ENCODE measurements at places on chromosomes 1 and 21.
A peak's percentile ranks its signal among the peaks of the same experiment; 100 is the strongest.

GRCh38 chr1:93813076-93813475 lies 65.9 kb downstream of the DNTTIP2 start:
- no peak for DNase-seq

DNA sequence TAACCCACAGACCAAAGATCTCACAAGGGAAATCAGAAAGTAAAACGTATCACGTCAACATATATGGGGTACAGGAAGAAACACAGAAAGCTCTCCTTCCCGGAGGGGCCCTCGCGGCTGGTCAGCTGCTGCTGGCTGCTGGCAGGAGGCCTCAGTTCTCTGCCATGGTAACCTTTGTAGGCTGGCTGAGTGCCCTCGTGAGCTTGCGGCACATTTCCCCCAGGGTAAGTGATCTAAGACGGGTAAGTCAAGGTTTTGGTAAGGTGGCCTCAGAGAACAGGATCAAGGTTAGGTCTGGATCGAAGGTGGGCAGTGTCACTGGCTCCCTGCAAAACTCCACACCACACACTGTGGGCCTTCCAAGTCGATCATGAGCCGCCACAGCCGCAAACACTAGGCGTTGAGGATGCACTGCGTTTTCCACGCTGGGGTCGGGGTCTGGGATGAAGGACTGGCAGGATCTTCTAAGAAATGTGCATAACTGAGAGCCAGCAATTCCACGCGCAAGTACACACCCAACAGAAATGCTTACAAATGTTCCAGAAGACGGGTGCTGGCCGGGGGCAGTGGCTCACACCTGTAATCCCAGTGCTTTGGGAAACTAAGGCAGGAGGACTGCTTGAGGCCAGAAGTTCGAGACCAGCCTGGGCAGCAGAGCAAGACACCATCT lies 33.9 kb downstream of the WDR4 start:
- DNase-seq, result no peak

DNA sequence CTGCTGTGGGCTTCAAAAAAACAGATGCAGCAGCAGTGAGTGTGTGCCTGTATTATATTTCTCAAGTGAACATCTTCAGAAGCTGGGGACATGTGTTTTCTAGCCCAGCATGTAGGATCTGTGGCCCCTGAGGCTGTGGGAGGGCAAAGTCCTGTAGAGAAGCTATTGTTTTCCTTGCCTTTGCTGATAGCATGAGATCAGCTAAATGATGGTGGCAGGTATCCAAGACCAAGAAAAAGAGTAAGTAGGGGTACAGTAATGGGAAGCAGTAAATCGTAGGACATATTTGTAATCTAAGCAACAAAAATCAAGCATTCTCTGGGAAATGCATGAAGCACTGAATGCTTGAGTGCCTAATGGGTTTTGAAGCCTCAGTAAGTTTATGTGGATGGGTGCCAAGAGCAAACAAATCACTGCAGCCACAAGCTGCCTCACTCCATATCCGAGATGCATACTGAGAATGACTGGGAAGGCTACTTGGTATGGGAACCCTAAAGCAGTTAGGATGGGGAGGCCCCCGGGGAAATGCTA lies 98.3 kb downstream of the CD58 start:
- DNase-seq, result no peak

DNA sequence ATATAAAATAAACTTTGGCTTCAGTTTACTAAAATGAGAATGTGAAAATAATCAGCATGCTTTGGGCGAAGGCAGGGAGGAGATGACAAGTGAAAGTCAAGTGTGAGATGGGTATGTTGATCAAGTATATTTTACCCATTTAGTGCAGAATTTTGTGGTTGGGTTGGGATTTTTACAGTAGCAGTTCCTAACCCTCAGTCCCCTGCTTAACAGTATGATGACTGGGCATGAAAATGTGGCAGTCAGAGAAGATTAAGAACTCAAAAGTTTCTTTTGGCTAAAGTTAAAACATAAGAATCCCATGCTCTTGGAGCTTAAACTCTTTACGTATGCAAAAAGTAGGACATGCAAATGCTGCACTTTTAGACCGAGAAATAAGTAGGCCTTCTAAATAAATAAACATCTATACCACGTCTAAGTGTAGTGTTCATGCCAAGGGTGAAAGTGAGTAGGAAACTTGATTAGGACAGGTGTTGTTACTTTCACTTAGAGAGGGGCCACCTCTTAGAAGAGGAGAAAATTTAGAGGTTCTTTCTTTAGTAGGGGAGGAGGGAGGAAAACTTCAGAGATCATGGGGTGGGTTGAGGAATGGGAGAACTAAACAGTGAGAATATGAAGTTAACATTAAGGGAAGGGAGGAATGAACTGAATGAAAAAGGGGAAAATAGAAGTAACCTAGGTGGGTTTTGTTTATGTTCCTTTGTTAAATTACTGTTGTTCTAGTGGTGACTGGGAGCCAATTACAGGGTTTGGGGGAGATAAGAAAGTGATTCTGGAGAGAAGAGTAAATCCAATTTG lies 127.8 kb downstream of the OSBPL9 start:
- DNase-seq, result no peak

DNA sequence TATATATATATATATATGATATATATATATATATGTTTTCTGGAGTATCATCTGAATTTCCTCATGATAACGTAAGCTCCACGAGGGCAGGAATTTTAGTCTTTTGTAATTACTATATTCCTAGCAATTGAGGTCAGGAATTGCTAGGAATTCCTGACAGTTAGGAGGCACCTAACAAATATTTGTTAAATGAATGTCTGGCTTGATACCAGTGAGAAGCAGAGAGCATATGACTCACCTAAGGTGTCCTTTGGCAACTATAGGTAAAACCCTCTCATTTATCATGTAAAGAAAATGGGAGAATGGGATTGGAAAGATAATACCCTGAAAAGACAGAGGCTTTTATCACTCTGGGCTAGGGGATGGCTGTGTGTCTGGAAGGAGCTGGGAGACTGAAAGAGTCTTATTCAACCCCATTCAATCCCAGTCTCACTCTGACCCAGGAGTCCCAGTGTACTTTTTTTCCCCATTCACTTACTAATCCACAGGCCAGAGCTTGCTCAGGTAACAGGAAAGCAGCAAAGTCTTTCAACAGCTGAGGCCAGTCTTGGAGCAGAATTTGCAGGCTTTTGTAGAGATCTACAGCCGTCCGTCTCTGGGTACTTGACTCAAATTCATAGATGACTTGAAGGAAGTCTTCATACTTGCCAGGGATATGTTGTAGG lies 71.2 kb downstream of the DAP3 start:
- DNase-seq, result no peak

DNA sequence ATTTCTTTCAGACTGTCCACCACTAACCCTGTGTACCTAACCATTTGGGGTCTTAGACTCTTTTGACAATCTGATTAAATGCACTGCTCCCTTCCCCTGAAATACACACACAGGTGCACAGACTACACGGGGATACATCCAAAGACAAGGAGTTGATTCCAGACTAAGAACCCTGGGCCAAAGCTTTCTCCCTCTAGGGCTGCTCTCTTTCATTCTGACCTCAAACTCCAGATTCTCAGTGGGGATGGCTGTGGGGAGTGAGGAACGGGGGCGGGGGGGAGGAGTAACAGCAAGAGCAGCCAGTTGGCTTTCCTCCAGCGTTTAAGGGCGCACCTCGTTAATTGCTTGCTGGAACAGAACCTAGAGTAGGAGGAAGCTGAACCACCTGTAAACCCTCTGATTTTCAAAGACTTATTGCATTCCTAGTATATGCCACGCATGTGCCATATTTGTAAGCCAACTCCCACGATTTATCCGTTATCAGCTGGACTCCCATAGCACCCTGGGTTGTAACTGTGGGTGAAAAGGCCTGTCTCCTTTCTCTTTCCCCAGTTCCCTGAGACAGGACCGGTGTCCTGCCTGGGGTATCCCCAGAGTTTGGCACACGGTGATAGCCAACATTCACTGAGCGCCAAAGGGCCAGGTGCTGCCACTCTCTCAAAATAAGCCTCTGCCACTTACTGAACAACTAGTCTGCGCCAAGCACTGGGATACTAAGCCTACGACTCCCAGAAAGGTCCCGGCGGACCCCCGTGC lies 920 bp downstream of the MTHFR start:
- peak; percentile 45 for DNase-seq

GRCh38 chr1:116514708-116515525 lies 55.9 kb downstream of the CD58 start:
- peak; percentile 21 for DNase-seq

DNA sequence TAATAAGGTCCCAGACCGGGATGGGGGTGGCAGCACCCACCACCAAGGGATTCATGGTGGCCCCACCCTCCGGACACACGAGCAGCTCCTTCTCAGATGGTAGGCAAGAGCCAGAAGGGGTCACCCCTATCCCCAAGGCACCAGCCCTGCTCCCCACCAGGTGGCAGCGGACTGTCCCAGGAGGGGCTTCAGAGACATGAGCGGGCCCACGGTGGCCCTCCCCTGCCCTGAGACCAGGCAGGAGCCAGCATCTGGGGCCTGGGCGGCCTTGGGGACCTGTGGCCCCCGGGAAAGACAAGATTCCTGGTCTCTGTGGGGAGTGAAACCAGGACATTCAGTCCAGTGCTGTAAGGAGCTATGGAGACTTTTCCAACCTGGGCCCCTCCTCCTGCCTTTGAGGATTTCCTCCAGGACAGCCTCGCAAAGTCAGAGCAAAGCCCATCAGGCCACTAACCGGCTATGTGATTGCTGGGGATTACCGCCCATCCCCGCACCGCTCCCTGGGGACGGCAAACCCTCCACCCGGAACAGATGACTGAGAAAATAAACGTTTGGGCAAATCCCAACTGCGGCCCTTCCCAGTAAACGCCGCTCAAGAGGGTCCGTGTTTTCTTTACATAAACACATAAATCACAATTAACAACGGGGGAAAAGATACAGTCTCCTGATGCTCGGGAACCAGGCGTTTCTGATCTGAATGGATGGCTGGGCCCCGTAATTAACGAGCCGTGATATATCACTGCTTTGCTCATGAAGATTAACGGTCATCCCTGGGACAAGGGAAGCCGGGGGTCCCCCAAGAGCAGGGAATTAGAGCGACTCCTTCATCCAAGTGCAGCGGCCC lies 50.9 kb upstream of the ARHGEF16 start:
- peak; percentile 36 for DNase-seq

DNA sequence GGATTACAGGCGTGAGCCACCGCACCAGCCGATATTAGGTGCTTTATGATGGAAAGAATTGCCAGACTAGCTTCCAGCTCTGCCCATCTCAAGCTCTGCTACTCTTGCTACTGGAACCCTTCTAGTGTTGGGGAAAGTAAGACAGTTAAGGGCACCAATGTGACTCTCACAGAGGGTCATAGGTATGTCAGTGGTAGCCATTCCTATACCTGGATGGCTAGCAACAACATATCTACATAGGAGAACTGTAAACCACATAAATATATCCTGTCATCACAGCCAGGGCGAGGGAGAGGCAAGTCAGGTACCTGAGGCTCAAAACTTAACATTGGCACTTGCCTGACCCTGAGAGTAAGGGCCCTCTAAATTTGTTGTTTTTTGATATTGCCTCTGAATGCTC lies 1.7 kb upstream of the RHOU start:
- no peak for DNase-seq

DNA sequence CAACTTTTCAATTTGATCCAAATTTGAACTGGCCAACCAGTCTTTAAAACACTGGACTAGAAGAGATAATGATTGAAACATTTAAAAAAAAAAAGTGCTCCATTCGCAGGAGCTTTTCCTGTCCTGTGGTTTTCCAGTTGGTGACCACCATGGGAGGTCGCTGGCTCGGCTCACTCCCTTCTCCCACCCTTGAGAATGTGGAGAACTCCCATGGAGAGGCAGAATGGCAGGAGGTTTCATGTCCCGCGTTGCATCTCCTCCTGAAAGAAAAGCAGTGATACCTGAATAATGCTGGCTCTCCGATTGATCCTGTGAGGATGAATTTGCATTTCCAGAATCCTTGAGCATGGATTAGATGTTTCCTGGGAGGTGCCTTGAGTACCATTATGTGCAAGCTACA lies 16.5 kb upstream of the MPZL1 start:
- DNase-seq, result no peak

DNA sequence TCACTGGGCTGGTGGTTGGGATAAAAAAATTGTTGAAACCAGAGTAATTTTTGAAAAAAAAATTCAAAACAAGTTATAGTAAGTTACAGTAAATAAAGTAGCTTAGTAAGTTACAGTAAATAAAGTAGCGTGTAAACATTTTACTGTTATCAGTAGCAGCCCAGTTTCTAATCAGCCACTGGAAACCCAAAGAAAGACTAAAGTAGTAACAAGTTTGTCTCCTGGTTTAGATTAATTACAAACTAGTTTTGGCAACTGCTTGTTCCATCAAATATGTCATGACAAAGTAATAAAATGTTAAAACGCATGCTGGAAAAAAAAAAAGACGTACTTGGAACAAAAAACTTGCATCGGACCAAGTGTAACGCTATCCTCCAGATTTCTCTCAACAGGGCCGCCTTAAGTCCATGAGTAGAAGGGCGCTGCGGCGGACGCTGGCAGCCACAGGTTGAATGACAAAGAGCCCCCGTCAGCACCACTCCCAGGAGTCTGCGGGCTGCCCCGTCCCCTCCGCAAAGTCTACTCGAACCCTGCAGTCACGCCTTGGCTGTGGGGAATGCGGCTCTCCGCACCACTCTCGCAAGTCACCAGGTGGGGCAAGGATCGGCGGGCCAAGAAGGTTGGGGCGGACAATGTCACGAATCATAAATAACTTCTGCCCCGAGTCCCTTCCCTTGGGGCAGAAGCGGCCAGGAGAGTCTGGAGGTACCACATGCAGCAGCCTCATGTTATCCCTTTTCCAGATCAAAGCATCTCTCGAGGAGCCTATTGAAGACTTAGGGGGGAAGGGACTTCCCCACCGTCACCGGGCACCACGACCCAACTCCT lies 837 bp downstream of the SLC16A1 start:
- DNase-seq, result no peak

GRCh38 chr1:150192012-150192411 lies 42.3 kb downstream of the PLEKHO1 start:
- DNase-seq, result no peak

- no peak for DNase-seq
These were observed 772.5 kb downstream of the USP25 start for GRCh38 chr21:16502273-16502672.

DNA sequence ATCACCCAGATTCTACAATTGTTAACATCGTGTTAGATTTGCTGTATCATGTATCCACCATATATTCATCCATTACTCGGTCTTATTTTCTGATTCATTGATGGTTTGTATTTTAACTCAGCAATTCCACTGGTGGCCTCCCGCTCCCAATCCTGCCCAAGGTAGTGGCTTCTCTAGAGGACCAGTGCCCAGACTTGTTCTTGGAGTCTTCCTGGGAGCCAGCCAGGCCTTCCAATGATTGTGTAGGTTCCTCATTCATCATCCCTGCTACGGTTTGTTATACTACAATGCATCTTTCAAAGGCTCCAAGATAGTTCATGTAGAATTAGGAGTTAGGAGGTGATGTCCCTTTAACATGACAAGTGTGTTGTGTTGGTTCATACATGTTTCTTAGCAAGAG lies 451.1 kb downstream of the SETD4 start:
- no peak for DNase-seq

GRCh38 chr1:213131851-213132655 lies 81.0 kb downstream of the RPS6KC1 start:
- no peak for DNase-seq

GRCh38 chr1:116820369-116820768 lies 66.1 kb downstream of the CD2 start:
- no peak for DNase-seq
